EH (cell line): ENCODE measurements at places on chromosomes 13 and 19.

DNA sequence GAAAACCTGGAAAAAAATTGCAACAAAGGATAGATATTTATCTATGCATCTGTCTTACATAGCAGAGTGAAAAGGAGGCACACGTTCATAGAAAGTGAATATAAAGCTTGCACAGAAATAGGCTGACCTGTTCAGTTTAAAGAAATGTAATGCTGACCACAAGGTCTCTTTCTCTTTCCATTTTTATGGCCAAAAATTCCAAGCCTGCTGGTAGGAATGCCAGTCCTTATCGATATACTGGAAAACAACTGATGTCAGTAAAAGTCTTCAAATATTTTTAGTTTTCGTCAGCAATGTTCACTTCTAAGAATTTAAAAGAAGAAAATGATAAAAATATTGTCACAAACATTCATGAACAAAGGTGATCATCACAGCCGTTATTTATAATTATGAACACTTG is 59.0 kb upstream of the MCF2L start:
- peak; percentile 31 for DNase-seq

DNA sequence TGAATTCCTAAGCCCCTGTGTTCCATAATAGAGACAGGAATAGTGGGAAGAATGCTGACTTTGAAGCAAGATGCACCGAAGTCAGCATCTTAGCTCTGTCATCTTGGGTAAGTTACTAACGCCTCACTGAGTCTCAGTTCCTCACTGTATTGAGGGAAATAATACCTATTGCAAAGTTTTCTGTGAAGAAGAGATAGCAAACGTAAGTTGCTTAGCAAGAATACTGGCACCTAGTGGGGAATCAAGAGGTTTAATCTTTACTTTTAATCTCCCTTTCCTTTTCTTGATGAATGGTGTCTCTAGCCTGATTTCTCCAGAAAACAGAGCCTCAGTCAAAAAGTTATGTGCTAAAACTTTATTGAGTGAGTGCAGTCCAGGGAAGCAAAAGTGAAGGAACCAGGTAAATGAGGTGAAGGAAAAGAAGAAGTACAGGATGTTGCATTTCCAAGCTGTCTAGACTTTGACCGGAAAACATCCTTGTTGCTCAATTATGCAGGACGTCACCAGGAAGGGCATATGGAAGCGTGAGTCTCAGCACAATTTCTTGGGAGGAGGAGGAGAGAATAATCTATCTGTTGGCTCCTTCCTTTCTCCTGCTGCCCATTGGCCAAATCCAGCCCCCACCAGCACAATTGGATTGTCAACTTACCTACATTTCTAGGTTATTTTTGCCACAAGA is 210.0 kb downstream of the B3GLCT start:
- DNase-seq: peak; percentile 7

DNA sequence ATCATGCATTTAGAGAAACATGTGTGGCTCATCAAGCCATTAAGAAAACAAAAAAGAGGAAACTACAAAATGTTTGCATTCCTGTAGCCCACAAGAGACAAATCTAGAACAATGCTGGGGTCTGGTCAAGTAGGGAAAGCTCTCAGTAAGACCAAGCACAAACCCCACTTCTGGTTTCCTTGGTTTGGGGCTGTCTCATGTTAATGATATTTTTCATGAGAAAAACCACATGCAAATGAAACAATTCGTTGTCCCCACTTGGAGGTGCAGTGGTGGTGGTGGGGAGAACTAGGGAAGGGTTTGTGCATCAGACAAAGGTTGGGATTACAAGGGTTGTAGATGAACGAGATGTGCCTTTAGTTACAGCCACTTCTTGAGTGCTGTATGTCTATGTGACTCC is 7.0 kb upstream of the RB1 start:
- no peak for DNase-seq

- no peak for DNase-seq
Measured at GRCh38 chr19:17184371-17184841, 30.8 kb upstream of the USE1 start.

DNA sequence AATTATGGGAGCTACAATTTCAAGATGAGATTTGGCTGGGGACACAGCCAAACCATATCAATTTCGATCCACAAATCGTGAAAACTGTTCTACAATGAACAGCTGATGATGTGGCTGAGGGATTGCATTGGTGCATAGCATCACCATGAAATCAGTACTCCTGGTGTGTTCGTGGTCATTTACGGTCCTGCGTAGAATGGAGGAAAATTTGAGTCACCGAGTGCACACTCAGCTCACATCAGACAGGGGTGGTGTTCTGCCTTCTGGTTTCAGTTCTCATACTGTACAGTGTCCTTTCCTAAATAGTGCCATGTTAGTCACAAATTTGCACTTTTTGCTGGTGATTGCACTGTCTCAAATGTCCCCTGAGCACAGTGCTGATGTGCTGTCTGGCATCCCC is 39.2 kb downstream of the MYH14 start:
- no peak for DNase-seq

- DNase-seq: no peak
Measured at GRCh38 chr13:31910633-31911032, 120.9 kb upstream of the FRY start.

DNA sequence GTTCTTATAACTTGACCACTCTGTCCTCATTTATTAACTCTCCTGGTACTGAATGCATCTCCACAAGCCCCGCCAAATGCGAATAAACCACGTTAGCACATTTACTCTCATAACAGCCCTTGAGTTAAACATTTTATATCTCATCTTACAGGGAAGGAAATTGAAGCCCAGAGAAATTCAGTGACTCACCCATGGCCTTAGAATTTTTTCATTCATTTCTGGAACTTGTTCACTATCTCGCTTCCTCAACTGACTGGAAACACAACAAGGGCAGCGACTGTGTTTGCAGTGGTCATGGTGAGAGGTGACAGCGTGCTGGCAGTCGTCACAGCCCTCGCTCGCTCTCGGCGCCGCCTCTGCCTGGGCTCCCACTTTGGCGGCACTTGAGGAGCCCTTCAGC is 39.5 kb downstream of the SERP2 start:
- DNase-seq: no peak

DNA sequence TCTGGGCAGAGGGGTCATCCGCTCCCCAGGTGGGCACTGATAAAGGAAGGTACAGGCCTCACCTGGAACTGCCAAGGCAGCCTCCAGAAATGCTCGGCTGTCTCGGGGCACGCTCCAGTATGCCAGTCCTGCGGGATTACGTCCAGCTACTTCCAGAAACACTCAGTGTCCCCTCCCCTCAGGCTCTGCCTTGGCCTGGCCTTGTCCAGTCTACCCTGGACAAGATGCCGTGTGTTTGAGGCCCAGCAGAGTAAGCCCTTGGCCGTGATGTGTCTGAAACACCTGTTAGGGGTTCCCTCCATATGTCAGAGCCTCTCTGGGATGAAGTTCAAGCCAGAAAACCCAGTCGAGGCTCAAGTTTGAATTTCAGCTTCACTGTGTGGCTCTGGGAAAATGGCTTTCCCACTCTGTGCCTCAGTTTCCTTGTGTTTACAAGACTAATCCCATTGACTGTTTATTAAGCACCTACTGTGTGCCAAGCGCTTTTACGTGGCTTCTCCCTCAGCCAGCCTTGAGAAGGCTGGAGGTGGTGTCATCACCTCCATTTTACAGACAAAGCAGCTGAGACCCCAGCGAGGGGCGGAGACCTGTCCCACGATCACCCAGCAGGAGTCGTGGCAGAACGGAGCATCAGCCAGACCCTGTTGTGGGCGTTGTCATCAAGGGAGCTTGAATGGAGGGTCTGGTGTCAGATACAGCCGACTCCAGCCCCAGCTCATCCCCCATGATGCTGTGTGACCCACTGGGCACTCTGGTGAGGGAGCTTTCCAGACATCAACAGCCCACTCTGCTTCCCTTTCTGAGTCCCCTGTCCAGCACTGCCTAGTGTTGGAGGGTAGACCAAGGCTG is 2.0 kb upstream of the PIK3R2 start:
- DNase-seq: no peak

GRCh38 chr19:7191946-7192691 is 102.1 kb downstream of the INSR start:
- peak; percentile 38 for DNase-seq

DNA sequence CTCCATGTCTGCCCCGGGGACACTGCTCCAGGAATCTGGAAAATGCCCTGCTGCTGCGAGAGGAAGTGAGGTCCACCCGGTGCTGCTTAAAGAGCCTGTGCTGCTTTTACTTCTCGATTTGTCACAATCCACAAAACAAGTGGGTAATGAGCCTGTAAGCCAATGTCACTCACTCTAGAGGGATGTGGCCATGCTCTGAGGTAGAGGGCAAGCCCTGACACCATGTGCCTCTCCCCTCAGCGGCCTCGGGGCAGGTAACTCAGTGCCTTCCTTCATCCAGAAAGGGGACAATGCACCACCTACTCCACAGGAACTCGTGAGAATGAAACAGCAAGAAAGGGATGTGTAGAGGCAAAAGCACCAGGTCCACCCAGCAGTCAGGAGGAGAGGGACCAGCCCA is 106.2 kb downstream of the TUBA3C start:
- no peak for DNase-seq

GRCh38 chr13:102768909-102769308 is 4.7 kb downstream of the TEX30 start:
- no peak for DNase-seq

- DNase-seq: peak; percentile 25
Measured at GRCh38 chr19:12749938-12750521, 1.6 kb upstream of the BEST2 start.

DNA sequence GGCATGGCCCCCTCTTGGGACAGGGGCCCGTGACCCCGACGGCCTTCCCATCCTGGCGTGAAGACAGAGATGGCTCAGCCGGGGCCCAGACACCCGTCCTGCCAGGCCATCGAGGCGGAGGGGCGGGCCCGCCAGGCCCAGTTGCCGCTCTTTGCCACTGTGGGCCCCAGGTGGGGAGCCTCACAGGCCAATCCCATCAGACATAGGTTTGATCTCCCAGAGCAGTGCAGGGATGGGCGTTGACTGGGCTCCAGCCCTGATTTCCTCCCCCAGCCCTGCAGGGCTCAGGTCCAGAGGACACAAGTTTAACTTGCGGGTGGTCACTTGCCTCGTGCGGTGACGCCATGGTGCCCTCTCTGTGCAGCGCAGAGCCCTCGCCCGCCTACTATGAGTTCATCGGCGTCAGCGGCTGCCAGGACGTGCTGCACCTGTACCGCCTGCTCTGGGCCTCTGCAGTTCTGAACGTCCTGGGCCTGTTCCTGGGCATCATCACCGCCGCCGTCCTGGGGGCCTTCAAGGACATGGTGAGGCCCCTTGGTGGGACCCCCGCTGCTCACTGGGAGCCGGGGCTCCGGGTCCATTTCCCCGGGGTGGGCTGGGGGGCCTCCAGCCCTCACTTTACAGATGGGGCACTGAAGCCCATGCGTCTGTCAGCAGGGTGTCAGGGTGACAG is 42.4 kb downstream of the TMEM255B start:
- DNase-seq: no peak

GRCh38 chr19:6038634-6039405 is 60.9 kb upstream of the RANBP3 start:
- DNase-seq: peak; percentile 23

GRCh38 chr13:80168089-80168850 is 172.7 kb downstream of the SPRY2 start:
- peak; percentile 64 for DNase-seq

- DNase-seq: peak; percentile 82
Measured at GRCh38 chr19:33064792-33065550, at the start of gene RHPN2. RHPN2 (minus strand) TSS chr19:33064888; CDS start chr19:33064852, 36 bp downstream.

DNA sequence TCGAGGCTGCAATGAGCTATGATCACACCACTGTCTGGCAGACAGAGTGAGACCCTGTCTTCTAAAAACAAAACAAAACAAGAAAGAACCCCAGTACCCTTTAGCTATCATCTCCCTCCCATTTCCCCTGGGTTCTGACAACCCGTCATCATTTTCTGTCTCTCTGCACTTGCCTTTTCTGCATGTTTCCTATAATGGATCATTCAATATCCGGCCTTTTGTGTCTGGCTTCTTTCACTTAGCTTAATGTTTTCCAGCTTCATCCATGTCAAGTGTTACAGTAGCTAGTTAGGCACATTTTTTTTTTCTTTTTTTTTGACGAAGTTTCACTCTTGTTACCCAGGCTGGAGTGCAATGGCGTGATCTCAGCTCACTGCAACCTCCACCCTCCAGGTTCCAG is 16.5 kb downstream of the AP2S1 start:
- no peak for DNase-seq

DNA sequence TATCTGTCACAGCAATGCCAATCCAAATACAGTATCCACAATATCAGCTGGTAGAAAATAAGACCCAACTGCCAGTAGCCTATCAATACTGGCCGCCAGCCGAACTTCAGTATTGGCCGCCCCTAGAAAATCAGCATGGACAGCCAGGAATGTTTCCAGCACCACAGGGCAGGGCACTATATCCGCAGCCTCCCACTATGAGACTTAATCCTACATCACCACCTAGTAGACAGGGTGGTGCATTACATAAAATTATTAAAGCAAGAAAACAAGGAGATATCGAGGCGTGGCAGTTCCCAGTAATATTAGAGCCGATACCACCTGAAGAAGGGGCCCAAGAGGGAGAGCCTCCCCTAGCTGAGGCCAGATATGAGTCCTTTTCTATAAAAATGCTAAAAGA is 111.3 kb downstream of the ZNF486 start:
- no peak for DNase-seq

GRCh38 chr13:99083981-99084380 is 106.1 kb upstream of the DOCK9 start:
- DNase-seq: no peak

DNA sequence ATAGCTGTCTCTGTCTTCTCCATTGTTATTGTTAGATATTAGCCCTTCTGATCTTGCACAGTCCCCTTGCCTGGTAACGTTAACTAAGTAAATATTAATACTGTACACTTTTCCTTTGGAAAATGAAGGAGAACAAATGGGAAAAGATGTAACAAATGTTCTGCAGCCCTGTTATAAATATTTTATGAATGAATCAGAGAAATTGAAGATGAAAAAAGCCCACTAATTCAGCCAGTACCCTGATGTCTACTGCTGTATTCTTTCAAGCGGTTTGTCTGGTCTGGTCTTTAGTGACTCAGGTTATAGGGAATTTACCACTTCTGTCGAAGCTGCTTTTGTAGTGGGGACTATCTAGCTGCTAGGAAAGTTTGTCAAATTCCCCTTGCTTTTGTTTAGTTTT is 121.0 kb downstream of the COG6 start:
- peak; percentile 88 for DNase-seq

- no peak for DNase-seq
Measured at GRCh38 chr13:23684647-23685046, 114.4 kb downstream of the TNFRSF19 start.
